ENCODE measurements at places on chromosomes 1 and 21.
A peak's percentile ranks its signal among the peaks of the same experiment; 100 is the strongest.

DNA sequence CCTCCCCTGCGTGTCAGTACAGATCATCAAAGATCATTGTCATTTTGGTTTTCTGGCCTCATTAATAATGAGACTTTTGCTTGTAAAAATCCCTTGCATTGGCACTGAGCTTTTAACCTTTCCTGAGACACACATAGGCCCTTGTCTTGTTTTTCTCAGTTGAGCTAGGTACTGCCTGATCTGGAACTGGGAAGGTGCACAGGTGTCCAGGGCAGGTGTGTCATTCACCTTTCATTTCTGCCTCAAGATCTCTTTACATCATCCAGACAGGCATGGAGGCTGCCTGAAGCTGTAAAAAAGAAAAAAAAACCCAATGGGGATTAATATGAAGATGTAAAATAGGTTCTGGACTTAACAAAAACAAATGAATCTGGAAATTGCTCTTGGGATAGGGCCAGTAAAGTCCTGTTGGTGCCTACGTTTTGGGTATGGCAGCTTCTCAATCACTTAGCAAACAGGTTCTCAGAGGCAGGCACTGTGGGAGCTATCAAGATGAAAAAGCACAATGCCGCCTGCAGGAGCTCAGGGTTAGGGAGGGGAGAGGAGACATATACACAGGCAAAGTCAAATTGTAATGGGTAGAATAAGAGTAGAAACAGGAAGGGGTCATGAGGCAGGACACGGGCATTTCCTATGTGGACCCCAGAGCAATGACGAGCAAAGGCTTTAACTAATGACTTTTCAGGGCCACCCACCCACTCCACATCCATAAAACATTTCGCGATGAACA is 1.0 kb upstream of the KCNC4 start:
- DNase-seq: no peak

GRCh38 chr1:188904201-188904600 is 1573.5 kb downstream of the BRINP3 start:
- no peak for DNase-seq

GRCh38 chr1:68384321-68384813 is 65.4 kb downstream of the RPE65 start:
- DNase-seq: no peak

DNA sequence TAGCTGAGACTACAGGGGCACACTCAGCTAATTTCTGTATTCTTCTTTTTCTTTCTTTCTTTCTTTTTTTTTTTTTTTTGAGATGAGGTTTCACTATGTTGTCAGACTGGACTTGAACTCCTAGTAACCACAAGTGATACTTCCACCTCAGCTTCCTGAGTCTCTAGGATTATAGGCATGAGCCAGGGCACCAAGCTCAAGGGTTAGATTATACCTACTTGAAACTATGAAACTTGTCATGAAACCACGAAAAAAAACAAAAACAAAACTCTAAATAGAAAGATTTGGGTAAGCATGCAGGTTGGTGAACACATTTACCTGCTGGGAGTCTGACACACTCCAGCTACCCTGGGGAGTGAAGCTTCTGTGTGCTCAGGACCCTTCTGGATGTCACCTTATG is 2250.4 kb downstream of the MRPL39 start:
- no peak for DNase-seq

DNA sequence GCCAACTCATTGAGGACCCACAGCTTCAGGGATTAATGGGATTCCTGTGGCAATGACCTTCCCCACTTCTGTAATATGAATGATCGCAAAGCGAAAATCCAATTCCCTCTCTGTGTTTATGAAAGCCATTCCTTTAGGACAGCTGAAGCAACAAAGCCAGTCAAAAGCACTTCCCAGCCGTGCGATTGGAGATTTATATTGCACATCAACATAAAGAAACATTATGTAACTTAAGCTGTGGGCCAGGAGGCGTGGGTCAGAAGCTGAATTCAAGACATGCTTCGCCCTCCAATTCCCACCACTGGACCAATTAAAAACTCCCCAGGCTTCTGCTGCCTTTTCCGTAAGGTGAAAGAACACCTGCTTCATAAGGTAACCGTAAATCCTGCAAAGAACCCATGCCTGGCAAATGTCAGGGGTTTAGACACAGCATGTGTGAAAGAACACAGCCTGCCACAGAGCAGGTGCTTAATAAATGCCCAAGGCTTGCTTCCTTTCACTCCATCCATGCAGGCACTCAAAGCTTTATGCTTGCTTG is 138.9 kb upstream of the SOD1 start:
- DNase-seq: no peak

- DNase-seq: no peak
These were observed 120.3 kb upstream of the VAMP3 start for GRCh38 chr1:7650801-7651200.

- no peak for DNase-seq
These were observed 12.0 kb upstream of the SLC2A5 start for GRCh38 chr1:9081473-9081872.

GRCh38 chr1:110254604-110255391 is 44.7 kb downstream of the KCNC4 start:
- DNase-seq: no peak

GRCh38 chr21:31710586-31710985 is 21.3 kb downstream of the SCAF4 start:
- no peak for DNase-seq

GRCh38 chr1:30248774-30249173 is 474.6 kb downstream of the MATN1 start:
- no peak for DNase-seq

- DNase-seq: no peak
These were observed 105.7 kb upstream of the VAV3 start for GRCh38 chr1:108070662-108071061.

DNA sequence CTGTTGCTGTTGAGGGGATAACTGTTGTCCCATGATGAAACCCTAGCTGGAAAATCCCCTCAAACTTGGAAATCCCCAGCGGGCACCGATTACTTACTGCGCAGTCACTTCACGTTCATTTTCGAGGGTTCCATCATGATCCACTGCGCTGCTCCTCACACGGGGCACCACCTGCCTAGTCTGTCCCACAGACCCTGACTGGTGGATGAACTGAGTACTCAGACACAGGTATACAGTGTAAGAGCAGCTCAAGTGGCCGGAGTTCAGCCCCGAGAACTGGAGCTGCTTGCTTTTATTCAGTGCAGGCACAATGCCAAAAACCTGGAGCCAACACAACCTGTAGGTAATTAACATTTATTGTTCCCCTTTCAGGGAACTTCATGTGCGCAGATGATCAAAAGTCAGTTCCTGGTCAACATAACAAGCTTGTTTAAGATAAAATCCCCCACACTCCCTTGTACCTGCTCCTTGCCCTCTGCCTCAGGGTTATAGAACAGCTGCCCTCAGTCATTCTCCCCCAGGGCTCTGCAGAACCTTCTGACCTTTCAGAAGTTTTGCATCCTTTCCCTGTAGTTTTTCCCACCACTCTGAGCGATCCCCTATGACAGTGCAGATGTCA is 46.5 kb upstream of the PRELP start:
- DNase-seq: peak; percentile 20

DNA sequence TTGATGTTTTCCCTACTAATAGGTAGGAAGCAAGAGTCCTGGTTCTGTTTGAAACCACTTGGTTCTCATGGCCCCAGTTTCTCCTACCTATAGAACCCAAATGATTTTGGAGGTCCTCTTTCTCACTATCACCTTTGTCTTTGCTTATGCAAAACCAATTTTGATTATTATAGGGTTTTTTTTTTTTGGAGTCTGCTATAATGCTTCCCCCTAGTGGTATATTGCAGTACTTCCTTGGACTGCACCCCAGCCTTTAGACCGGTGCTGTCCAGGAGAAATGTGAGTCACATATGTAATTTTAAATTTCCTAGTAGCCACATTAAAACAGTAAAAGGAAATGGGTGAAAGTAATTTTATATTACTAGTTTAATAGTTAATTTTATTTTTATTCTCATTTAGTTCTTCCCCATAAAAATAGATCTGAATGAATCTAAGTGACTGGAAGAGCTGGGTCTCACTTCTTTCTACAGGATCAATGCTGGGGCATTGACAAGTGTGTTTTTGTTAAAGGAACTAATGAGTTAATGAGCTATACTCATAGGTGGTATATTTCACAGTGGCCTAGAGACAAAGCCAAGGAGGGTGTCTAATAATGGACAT is 10.6 kb downstream of the FCMR start:
- no peak for DNase-seq

All from stimulated activated naive B cell treated with anti-CD40 and anti-IgM and Interleukin-4, amounts not matched to agents 10 μg/mL and 1 μg/mL and 100 μg/mL, for 72 hours (primary cell).